ENCODE measurements at places on chromosomes 1 and 21. TPM values are rescaled to one million over a fixed set of nuclear protein-coding genes. Genes with fewer than 3 reads are reported as not detected.
A peak's percentile ranks its signal among the peaks of the same experiment; 100 is the strongest.

TNFRSF1B gene
- total RNA-seq = 42.1 TPM

GIPC2 gene
- total RNA-seq = 7.4 TPM

STUM gene
- total RNA-seq = 3.0 TPM

RORC gene
- 0.24 TPM for total RNA-seq

LDLRAD1 gene
- total RNA-seq = not detected

GRCh38 chr1:236543065-236543669 is 19.4 kb downstream of the LGALS8 start:
- no peaks in the 10 kb centered on the region for H3K27me3 ChIP-seq
- H3K27ac ChIP-seq = no peak overlapping the region
- H3K36me3 ChIP-seq = peaks cover 14% of the 10 kb centered on the region
- no peak overlapping the region for H3K4me3 ChIP-seq
- DNase-seq = no peak

- DNase-seq = no peak
- H3K4me1 ChIP-seq = no peaks in the 10 kb centered on the region
- no peaks in the 10 kb centered on the region for H3K36me3 ChIP-seq
- H3K27me3 ChIP-seq = no peaks in the 10 kb centered on the region
- H3K4me3 ChIP-seq = no peak overlapping the region
- no peak overlapping the region for H3K27ac ChIP-seq
Observed at GRCh38 chr1:210123924-210124589, 108.5 kb upstream of the SERTAD4 start.

DNA sequence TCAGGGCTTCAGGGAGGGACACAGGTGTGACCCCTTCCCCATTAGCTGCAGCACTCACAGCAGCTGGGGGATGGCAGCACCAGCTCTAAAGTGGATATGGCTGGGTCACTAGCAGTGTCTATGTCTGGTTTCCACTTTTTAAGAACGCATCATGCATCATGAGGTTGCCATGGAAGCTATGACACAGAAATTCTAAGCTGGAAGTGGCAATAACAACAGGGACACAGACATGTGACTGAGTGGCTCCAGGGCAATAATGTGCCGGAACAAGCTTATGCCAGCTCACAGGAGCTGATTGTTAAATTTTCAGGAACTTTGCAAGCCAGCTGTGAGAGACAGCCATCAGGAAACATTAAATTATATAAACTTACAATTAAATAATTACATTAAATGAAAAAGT is 51.2 kb upstream of the NFASC start:
- H3K4me1 ChIP-seq = peaks cover 8% of the 10 kb centered on the region
- H3K4me3 ChIP-seq = no peak overlapping the region
- no peaks in the 10 kb centered on the region for H3K36me3 ChIP-seq
- H3K27ac ChIP-seq = no peak overlapping the region
- DNase-seq = no peak

GRCh38 chr1:214638997-214639396 is 36.0 kb downstream of the CENPF start:
- H3K27ac ChIP-seq = no peak overlapping the region
- H3K27me3 ChIP-seq = no peaks in the 10 kb centered on the region
- no peaks in the 10 kb centered on the region for H3K4me1 ChIP-seq

- no peaks in the 10 kb centered on the region for H3K4me1 ChIP-seq
- no peak overlapping the region for H3K27ac ChIP-seq
- no peaks in the 10 kb centered on the region for H3K27me3 ChIP-seq
- H3K36me3 ChIP-seq = no peaks in the 10 kb centered on the region
Observed at GRCh38 chr1:79982211-79982610, 975.7 kb upstream of the ADGRL4 start.

GRCh38 chr1:228809621-228810394 is 74.5 kb downstream of the RHOU start:
- H3K27ac ChIP-seq = no peak overlapping the region
- DNase-seq = no peak
- H3K4me3 ChIP-seq = no peak overlapping the region
- H3K36me3 ChIP-seq = no peaks in the 10 kb centered on the region

DNA sequence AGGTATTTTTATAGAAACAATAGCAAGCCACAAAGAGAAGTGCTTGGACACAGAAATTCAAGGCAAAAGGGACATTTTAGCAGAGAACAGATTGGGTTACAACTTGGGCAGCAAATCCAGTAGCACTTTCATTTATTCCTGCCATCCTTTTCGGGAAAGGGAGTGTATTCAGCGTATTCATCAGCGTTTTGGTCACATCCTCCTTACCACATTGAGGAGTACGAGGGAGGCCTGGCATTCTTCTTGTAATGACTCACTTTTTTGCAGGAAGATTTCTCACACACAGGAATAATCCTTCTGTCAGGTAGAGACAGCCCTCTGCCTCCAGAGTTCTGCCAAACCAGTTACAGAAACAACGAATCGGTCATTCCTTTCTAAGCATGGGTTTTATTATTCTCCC is 18.1 kb upstream of the FAM78B start:
- H3K4me3 ChIP-seq = no peak overlapping the region
- DNase-seq = no peak
- H3K4me1 ChIP-seq = no peaks in the 10 kb centered on the region
- no peak overlapping the region for H3K27ac ChIP-seq

DNA sequence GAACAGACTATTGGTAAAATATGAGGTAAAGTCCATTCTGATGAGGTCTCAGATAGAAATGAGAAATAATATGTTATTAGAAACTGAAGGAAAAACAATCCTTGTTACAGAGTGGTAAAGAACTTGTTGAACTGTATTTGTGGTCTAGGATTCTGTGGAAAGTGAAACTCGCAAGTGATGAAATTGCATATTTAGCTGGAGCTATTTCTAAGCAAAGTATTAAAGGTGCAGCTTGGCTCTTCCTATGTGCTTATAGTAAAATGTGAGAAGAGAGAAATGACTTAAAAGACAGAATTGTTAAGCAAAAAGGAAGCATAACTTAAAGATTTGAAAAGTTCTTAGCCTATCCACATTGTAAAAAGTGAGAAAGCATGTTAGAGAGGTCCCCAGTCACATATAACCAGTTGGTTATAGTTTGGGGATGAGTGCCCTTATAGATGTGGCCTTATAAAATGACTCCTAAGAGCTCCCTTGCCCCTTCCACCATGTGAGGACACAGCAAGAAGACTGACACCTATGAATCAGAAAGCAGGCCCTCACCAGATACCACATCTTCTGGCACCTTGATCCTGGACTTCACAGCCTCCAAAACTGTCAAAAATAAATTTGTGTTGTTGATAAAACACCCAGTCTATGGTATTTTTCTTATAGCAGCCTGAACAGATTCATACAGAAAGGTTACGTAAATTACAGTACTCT is 24.8 kb downstream of the PHTF1 start:
- no peaks in the 10 kb centered on the region for H3K27me3 ChIP-seq
- DNase-seq = no peak
- H3K36me3 ChIP-seq = peaks cover 2% of the 10 kb centered on the region
- H3K4me1 ChIP-seq = no peaks in the 10 kb centered on the region
- no peak overlapping the region for H3K4me3 ChIP-seq
- no peak overlapping the region for H3K27ac ChIP-seq

- H3K4me1 ChIP-seq = peaks cover 4% of the 10 kb centered on the region
- no peak for DNase-seq
- H3K4me3 ChIP-seq = no peak overlapping the region
Observed at GRCh38 chr1:192557841-192558595, 17.6 kb upstream of the RGS1 start.

- no peak for DNase-seq
- no peaks in the 10 kb centered on the region for H3K4me1 ChIP-seq
- H3K36me3 ChIP-seq = no peaks in the 10 kb centered on the region
- H3K27me3 ChIP-seq = no peaks in the 10 kb centered on the region
- no peak overlapping the region for H3K27ac ChIP-seq
- no peak overlapping the region for H3K4me3 ChIP-seq
Observed at GRCh38 chr1:179818743-179819173, 58.8 kb downstream of the TOR1AIP2 start.

- H3K27ac ChIP-seq = no peak overlapping the region
- no peaks in the 10 kb centered on the region for H3K27me3 ChIP-seq
- H3K4me3 ChIP-seq = no peak overlapping the region
- no peak for DNase-seq
- H3K4me1 ChIP-seq = peaks cover 3% of the 10 kb centered on the region
Observed at GRCh38 chr1:99986656-99987225, 16.9 kb downstream of the SLC35A3 start.

GRCh38 chr1:160040476-160040875 is 8.7 kb upstream of the PIGM start:
- no peak overlapping the region for H3K27ac ChIP-seq
- no peak for DNase-seq
- H3K4me1 ChIP-seq = no peaks in the 10 kb centered on the region

GRCh38 chr1:86499987-86500593 is 31.4 kb downstream of the CLCA1 start:
- no peaks in the 10 kb centered on the region for H3K27me3 ChIP-seq
- no peaks in the 10 kb centered on the region for H3K4me1 ChIP-seq
- no peak overlapping the region for H3K27ac ChIP-seq
- no peaks in the 10 kb centered on the region for H3K36me3 ChIP-seq
- no peak for DNase-seq

- DNase-seq = no peak
- H3K36me3 ChIP-seq = peaks cover 11% of the 10 kb centered on the region
- H3K4me1 ChIP-seq = no peaks in the 10 kb centered on the region
Observed at GRCh38 chr1:227002531-227003049, 62.5 kb downstream of the COQ8A start.

DNA sequence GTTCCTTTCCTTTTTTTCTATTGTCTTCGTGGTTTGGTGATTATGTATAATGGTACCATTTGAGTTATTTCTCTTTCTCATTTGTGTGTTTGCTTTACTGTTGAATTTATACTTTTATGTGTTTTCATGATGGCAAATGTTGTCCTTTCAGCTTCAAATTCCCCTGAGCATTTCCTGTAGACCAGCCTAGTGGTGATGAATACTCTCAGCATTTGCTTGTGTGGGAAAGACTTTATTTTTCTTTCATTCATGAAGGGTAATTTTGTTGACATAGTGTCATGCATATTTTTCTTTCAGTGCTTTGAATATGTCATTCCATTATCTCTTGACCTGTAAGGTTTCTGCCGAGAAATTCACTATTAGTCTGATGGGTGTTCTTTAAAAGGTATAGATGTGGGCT is 166.6 kb upstream of the GORAB start:
- H3K27me3 ChIP-seq = no peaks in the 10 kb centered on the region
- DNase-seq = no peak
- H3K36me3 ChIP-seq = no peaks in the 10 kb centered on the region
- H3K27ac ChIP-seq = no peak overlapping the region

- no peak overlapping the region for H3K27ac ChIP-seq
- H3K4me1 ChIP-seq = peaks cover 7% of the 10 kb centered on the region
- DNase-seq = peak; percentile 32
- H3K36me3 ChIP-seq = no peaks in the 10 kb centered on the region
Observed at GRCh38 chr21:45080639-45081414, 6.4 kb downstream of the ADARB1 start.

GRCh38 chr1:46613661-46614603 is 2.7 kb downstream of the MOB3C start:
- H3K27me3 ChIP-seq = no peaks in the 10 kb centered on the region
- peaks cover 4% of the 10 kb centered on the region for H3K36me3 ChIP-seq
- peak; percentile 96 for DNase-seq
- H3K4me1 ChIP-seq = no peaks in the 10 kb centered on the region
- peak overlapping the region; percentile 1 for H3K4me3 ChIP-seq

DNA sequence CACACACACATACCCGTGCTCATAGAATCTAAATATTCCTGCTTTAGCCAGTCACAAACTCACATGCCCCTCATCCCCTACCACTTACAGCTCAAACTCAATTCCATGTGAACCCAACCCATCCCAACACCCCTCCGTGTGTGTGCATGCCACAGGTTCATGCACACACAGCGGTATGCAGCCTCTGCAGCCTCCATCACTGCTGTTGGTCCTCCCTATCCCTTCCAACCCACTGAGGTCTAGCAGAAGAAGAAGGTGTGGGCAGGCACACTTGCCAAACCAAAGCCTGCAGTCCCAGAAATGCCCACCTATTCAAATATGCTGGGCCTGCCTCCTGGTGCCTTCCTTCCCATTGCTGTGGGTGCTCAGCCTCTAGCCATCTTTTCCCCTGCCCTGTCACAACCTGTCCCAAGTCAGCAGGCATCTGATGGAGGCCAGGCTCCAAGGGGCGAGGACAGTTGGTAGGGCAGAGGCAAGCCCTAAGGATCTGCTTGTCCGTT is 26.2 kb downstream of the SLC2A1 start:
- no peak overlapping the region for H3K4me3 ChIP-seq
- no peak for DNase-seq
- peaks cover 7% of the 10 kb centered on the region for H3K36me3 ChIP-seq
- no peaks in the 10 kb centered on the region for H3K4me1 ChIP-seq
- H3K27me3 ChIP-seq = no peaks in the 10 kb centered on the region

- H3K27me3 ChIP-seq = no peaks in the 10 kb centered on the region
- no peak overlapping the region for H3K4me3 ChIP-seq
- no peaks in the 10 kb centered on the region for H3K36me3 ChIP-seq
- no peak overlapping the region for H3K27ac ChIP-seq
Observed at GRCh38 chr1:192571668-192572067, 3.9 kb upstream of the RGS1 start.

GRCh38 chr1:197321811-197322210 is 53.8 kb downstream of the CRB1 start:
- no peak overlapping the region for H3K4me3 ChIP-seq
- H3K36me3 ChIP-seq = no peaks in the 10 kb centered on the region
- no peaks in the 10 kb centered on the region for H3K27me3 ChIP-seq
- H3K27ac ChIP-seq = no peak overlapping the region
- no peak for DNase-seq
- H3K4me1 ChIP-seq = no peaks in the 10 kb centered on the region

DNA sequence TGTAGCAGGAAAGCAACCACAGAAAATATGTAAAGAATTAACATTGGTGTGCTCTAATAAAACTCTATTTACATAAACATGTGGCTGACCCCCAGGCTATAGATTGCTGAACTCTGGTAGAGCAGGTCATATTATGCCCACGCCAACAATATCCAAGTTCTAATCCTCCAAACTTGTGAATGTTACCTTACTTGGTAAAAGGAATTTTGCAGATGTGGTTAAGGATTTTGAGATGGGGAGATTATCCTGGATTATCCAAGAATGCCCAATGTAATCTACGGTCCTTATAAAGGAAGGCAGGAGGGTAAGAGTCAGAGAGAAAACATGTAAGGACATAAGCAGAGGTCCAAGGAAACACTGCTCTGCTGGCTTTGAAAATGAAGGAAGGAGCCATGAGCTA is 201.0 kb downstream of the USH2A start:
- H3K4me3 ChIP-seq = no peak overlapping the region
- no peaks in the 10 kb centered on the region for H3K4me1 ChIP-seq
- no peaks in the 10 kb centered on the region for H3K36me3 ChIP-seq
- H3K27me3 ChIP-seq = no peaks in the 10 kb centered on the region

GRCh38 chr1:172279939-172280636 is 140.4 kb upstream of the C1orf105 start:
- no peaks in the 10 kb centered on the region for H3K36me3 ChIP-seq
- H3K4me1 ChIP-seq = no peaks in the 10 kb centered on the region
- DNase-seq = no peak
- no peak overlapping the region for H3K4me3 ChIP-seq
- no peak overlapping the region for H3K27ac ChIP-seq
- H3K27me3 ChIP-seq = no peaks in the 10 kb centered on the region

DNA sequence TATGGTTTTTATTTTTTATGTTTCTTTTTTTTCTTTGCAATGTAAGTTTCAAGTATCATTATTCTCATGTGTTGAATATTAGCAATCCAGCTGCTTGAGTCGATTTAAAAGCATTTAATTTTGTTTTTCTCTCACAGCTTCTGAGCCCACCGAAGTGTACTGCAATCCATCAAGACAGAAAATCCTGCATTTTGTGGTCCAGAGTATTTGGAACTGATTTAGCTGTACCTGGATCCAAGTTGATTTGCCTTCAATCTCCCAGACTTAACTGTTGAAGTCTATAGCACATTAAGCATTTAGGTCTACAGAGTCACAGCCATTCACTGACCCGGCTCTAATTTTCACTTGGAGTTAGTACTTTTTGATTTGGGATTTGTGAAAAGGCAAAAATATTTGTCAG is 622.9 kb upstream of the ADAMTS5 start:
- H3K36me3 ChIP-seq = no peaks in the 10 kb centered on the region
- no peaks in the 10 kb centered on the region for H3K4me1 ChIP-seq
- H3K4me3 ChIP-seq = no peak overlapping the region
- no peak overlapping the region for H3K27ac ChIP-seq
- DNase-seq = no peak
- H3K27me3 ChIP-seq = no peaks in the 10 kb centered on the region
